ENCODE measurements at places on chromosomes 13 and 19.
A peak's percentile ranks its signal among the peaks of the same experiment; 100 is the strongest.

DNA sequence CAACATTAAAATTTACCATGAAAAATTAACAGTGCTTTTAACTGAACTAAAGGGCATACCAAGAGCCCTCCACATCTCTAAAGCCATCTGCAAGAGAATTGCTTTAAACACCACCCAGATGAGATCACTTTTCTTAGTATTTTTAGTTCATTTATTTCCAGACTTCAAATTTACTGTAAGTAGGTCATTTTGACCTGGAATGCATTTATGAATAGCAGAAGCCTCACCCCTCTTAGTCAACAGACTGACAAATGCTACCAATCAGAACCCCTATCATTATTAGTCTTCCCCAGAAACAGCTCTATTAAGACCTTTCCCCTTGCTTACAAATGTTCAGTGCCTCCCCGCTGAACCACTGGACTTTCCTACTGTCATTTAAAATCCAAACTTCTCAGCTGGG, 27.3 kb downstream of the RUBCNL start:
- DNase-seq: no peak

GRCh38 chr13:51959773-51960172, 51.5 kb downstream of the ATP7B start:
- no peak for DNase-seq

GRCh38 chr13:28387740-28388501, 107.0 kb downstream of the FLT1 start:
- no peak for DNase-seq

- no peak for DNase-seq
Measured at GRCh38 chr19:28905996-28906395, 307.0 kb downstream of the UQCRFS1 start.

- DNase-seq: no peak
Measured at GRCh38 chr13:51240178-51240577, 18.0 kb downstream of the FAM124A start.

DNA sequence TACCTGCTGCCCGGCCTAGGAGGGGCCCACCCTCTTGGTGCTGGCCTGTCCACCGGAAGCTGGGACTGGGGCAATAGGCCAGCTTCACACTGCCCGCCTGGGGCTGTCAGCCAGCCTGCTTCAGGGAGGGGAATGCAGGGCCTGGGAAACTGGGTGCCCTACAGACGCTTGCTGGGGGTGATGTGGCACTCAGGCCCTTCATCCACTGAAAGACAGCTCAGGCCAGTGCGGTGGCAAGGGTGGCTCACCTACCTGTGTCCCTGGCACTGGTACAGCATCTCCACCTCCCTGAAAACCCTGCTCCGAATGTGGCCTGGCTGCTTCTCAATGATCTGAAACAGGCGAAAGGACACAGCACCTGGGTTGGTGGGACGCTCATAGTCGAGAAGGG, 7.8 kb downstream of the MKNK2 start:
- no peak for DNase-seq

DNA sequence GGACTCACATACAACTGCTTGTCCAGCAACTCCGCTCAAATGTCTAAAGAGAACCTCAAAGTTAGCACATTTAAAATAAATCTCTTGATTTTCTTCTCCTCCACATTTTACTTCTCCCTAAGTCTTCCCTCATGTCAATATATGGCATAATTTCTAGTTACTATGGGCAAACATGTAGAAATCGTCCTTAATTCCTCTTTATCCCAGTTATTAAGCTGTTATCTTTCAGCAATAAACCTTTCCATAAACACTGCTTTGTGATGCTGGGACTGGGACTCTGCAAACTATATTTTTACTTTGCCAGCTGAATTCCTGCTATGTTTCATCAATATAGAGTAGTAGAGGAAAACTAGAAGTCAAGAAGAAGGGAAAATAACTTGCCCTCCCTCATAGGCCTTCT, 99.7 kb downstream of the KCNRG start:
- DNase-seq: no peak

GRCh38 chr13:46402178-46402577, 15.1 kb upstream of the RUBCNL start:
- no peak for DNase-seq

DNA sequence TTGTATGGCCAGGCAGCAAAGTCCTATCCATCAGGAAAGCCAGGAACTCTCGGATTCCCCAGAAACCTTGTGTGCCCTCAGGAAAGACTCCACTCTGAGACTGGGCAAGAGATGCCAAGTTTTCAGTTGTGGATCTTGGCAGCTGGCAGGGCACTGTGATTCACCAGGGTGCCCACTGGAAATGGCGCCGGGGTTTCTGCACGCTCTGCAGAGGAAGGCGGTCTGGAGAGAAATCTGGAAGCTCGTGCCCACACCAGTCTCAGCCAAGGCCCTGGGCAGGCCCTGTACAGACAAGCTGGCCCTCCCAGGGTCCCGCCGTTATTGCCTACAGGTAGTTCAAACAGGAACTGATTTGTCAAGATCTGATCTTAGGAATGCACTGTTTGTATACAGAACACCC, 4.9 kb downstream of the NAPA start:
- no peak for DNase-seq

GRCh38 chr13:35593651-35594050, 117.2 kb upstream of the MAB21L1 start:
- no peak for DNase-seq

GRCh38 chr19:41847351-41848105, 2.7 kb downstream of the DMRTC2 start:
- no peak for DNase-seq

GRCh38 chr19:4473763-4474513, 1.8 kb downstream of the HDGFL2 start:
- DNase-seq: no peak

DNA sequence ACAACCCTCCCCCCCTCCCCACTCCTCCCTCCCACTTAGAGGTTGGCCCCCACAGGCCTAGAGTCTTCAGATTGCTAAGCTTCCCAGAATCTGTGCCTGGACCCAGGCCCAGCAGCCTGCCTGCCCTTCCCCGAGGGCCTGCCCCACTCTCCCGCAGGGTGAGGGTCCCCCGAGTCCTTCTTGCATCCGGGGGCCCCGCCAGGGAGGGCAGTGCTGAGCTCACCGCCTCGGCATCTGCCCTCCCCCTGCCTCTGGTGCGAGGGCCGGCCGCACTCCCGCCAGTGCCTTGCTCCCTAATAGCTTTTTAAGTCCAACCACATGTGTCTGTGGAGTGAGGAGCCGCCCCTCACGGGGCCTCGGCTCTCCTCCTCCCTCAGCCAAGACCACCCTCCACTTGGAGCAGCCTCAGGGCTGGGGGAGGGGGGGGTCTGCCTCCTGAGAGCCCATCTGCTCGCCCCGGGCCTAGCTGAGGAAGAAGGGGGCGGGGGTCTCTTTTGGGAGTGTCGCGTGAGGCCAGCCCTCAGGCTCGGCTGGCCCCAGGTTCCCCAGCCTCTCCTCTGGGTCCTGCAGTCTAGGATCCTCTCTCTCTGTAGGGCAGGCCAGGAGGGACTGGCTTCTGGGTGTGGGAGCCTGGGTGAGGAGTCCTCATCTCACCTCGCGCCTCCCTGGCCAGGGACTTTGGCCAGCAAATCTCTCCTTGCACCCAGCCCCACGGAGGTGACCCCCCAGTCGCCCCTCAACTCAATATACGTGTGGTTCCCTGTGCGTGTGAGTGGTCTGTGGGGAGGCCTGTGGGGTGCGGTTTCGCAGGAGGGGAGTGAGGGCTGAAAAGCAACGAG, 47.2 kb downstream of the LYL1 start:
- DNase-seq: no peak

GRCh38 chr19:44748426-44749254, at the start of gene BCL3:
Gene BCL3, plus strand, starts transcription at chr19:44748708. Its CDS starts 83 bp downstream, at chr19:44748791.
- DNase-seq: peak; percentile 82

DNA sequence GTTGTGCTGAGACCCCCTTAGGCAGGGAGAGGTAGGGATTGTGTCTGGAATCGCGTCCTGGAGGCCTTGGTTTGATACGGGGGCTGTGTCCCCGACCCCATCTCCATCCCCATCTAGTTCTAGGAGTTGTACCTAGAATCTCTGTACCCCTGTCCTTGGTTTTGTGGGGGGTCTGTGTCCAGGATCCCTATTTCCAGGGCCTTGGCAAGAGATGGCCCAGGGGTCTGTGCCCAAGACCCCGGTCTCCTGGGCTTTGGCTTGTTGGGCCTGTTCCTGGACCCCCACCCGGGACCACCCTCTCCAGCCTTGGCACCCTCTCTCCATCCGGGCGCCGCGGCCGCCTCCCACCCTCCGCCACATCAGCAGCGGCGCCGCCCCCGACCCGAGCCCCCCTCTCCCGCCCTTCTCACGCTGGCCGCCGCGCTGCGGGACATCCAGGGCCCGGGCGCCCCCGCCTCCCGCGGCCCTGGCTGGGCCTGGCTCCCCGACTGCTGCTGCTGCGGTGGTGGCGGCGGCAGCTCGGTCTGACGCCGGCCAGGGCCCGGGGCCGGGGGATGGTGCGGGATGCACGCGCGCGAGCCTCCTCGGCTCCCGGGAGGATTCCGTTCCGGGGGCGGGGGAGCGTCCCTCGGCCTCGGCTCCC, at the start of gene NUMBL:
TSS of gene NUMBL (minus strand) at position 602 of the 643 bp plus-strand sequence. CDS start at position 434, 168 bp downstream.
- DNase-seq: no peak

GRCh38 chr19:50357178-50358100, 8.0 kb downstream of the NAPSA start:
- DNase-seq: peak; percentile 79

DNA sequence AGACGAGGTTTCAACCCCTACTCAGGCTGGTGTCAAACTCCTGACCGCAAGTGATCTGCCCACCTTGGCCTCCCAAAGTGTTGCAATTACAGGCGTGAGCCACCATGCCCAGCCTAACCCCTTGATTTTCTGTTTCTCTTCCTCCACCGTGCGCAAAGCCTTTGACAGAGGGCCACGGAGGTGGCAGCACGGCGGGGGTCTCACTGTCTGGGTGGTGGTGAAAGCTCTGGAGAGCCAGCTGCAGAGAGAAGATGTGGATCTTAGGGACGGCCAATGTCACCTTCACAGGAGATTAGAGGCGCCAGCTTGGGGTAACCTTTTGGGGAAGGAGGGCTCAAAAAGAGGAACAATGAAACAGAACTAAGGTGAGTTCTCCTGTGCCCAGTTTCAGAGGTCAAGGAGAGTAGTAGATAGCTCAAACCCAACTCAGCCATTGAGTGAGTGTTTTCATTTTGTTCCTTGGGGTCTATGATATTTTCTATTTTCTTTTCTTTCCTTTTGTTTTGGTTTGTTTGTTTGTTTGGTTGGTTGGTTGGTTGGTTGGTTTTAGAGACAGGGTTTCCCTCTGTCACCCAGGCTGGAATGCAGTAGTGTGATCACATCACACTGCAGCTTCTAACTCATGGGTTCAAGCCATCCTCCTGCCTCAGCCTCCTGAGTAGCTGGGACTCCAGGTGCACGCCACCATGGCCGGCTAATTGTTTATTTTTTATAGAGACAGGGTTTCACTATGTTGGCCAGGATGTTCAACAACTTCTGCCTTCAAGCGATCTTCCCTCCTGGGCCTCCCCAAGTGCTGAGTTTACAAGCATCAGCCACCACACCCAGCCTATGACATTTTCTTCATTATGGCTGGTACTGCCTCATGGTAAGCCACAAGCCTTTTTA, 37.7 kb downstream of the GPR42 start:
- no peak for DNase-seq
